ENCODE measurements at places on chromosomes 4 and X. TPM values are rescaled to one million over a fixed set of nuclear protein-coding genes. Genes with fewer than 3 reads are reported as not detected.

The UGT2B11 gene
- total RNA-seq = not detected

The SLC39A8 gene
- total RNA-seq = 8.7 TPM

The PRICKLE3 gene
- total RNA-seq = 1.2 TPM

The SPIN2B gene
- 5.4 TPM for total RNA-seq

The HERC5 gene
- total RNA-seq = 1.00 TPM

Measured in cerebellum (tissue), 4 donors.